ENCODE measurements at places on chromosomes 4 and X. TPM values are rescaled to one million over a fixed set of nuclear protein-coding genes. Genes with fewer than 3 reads are reported as not detected.
A peak's percentile ranks its signal among the peaks of the same experiment; 100 is the strongest.

The SSX2B gene
- total RNA-seq = not detected

The ZCCHC12 gene
- not detected for total RNA-seq

The COX7B2 gene
- total RNA-seq = not detected

The RPS6KA6 gene
- not detected for total RNA-seq

The GAGE12H gene
- total RNA-seq = not detected

GRCh38 chr4:142473218-142473959 is 372.7 kb downstream of the INPP4B start:
- no peak overlapping the region for H3K4me3 ChIP-seq
- H3K27ac ChIP-seq = no peak overlapping the region
- no peak for DNase-seq
- H3K4me1 ChIP-seq = no peaks in the 10 kb centered on the region
- H3K27me3 ChIP-seq = no peaks in the 10 kb centered on the region
- H3K36me3 ChIP-seq = no peaks in the 10 kb centered on the region

DNA sequence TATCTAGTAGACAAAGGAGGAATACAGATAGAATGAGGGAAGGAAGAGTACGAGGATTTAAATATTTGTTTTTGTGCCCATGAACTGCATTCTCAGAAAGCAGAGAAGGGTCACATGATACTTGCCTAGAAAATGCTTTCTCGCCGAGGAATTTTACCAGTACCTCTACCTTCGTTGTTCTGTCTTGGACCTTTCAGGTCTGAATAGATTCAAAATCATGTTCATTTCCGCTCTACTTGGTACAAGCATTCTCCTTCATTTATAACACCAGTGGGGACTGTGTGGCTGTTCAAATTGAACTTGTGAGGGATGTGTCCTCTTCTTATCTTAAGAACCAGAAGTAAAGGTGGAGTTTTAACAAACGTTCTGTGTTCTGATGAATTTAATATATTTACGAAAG is 1.9 kb downstream of the USP38 start:
- peaks cover 30% of the 10 kb centered on the region for H3K4me1 ChIP-seq
- no peaks in the 10 kb centered on the region for H3K36me3 ChIP-seq
- H3K27me3 ChIP-seq = no peaks in the 10 kb centered on the region
- DNase-seq = peak; percentile 13
- peak overlapping the region; percentile 96 for H3K27ac ChIP-seq

DNA sequence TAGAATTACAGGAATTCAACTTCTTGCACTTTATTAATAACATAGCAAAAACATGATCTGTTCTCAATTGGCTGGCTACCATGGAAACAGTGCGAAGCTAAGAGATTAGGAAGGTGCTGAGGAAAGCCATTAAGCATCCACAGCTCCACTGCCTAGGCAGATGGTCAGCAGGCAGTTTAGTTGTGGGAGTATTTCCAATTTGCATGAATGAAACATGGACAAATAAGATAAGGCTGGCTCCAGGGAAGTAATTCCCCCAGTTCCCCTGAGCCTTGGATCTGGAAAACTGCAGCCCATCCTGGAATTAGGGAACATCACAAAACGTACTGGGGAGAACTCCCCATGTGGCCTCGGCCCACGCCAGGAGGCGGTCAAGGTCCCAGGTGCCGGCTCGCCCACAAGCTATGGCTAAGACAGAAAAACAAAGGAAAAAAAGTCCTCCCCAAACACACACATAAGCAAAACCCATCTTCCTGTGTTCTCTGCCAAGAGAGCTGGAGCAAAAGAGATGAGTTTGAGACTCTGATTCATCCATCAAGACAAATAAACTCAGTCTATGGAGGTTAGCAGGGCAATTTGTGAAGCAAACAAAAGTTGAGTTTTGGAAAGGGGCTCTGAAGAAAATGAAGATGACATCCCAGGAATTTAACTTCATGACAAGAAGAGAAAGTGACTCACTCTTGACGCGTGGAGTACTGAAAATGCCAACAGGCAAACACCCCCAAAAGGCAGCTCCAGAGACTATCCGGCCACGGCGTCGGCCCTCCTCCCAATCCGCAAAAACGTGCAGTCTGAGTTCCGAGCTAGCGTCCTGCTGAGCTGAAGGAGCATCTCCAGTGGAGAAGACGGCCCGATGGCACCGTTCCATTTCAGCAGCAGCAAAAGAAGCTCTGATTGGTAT is 45.1 kb downstream of the IGFBP7 start:
- H3K36me3 ChIP-seq = no peaks in the 10 kb centered on the region
- H3K27me3 ChIP-seq = no peaks in the 10 kb centered on the region
- DNase-seq = no peak
- no peak overlapping the region for H3K4me3 ChIP-seq

- H3K4me3 ChIP-seq = no peak overlapping the region
- H3K36me3 ChIP-seq = no peaks in the 10 kb centered on the region
- H3K4me1 ChIP-seq = no peaks in the 10 kb centered on the region
- no peak overlapping the region for H3K27ac ChIP-seq
- no peaks in the 10 kb centered on the region for H3K27me3 ChIP-seq
Observed at GRCh38 chr4:169484485-169484884, 127.9 kb downstream of the NEK1 start.

GRCh38 chr4:180669680-180670079 is 1573.5 kb upstream of the TENM3 start:
- no peaks in the 10 kb centered on the region for H3K36me3 ChIP-seq
- H3K27me3 ChIP-seq = no peaks in the 10 kb centered on the region
- no peak for DNase-seq
- H3K4me3 ChIP-seq = no peak overlapping the region

DNA sequence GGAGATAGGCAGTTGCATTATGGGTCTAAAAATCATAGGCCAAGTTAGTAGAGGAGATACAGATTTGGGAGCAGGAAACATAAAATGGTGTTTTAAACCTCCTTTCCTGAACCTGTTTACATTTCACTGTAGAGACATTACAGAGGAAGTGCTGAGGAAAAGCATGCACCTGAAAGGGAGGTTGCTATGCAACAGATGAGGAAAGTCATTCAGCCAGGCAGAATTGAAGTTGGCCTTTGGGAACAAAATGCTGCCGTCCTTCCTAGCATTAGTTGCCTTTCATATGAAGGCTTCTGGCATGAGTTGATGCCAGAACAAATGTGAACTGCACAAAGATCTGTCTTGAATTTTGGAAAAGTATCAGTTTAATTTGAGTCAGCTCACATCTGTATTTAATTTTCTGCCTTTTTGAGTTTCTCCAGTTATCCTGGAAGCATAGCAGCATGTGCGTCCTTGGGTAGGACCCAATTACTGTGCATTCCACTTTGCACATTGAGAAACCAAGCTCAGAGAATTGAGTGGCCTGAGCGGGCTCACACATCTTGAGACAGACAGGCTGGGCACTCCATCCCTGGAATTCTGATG is 38.2 kb downstream of the MAGED1 start:
- H3K4me1 ChIP-seq = no peaks in the 10 kb centered on the region
- no peak overlapping the region for H3K27ac ChIP-seq
- no peaks in the 10 kb centered on the region for H3K36me3 ChIP-seq
- H3K4me3 ChIP-seq = no peak overlapping the region

GRCh38 chr4:126710935-126711334 is 921.8 kb upstream of the INTU start:
- no peak overlapping the region for H3K27ac ChIP-seq
- no peaks in the 10 kb centered on the region for H3K36me3 ChIP-seq
- H3K27me3 ChIP-seq = no peaks in the 10 kb centered on the region
- H3K4me1 ChIP-seq = no peaks in the 10 kb centered on the region
- no peak overlapping the region for H3K4me3 ChIP-seq

GRCh38 chr4:175427751-175428150 is 384.3 kb downstream of the GPM6A start:
- no peak overlapping the region for H3K27ac ChIP-seq
- DNase-seq = no peak
- H3K36me3 ChIP-seq = no peaks in the 10 kb centered on the region
- H3K4me3 ChIP-seq = no peak overlapping the region

DNA sequence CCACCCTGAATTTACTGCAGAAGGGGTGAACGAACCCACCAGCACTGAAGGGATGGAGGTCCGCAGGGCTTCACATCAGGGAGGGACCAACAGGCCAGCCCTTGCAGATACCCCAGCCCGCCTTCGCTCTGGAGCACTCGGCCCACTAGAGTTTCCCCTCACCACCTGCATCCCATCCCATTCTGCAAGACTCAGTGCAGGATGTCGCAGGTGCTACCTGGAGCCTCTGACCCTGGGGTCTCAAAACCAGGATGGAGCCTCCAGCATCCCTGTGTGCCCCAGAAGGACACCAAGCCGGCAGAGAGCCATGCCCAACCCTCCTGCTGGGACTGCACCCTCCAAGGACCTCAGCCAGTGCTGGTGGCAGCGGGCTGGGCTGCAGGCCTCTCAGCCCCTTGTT is 57.6 kb upstream of the ADRA2C start:
- no peak overlapping the region for H3K4me3 ChIP-seq
- H3K27me3 ChIP-seq = no peaks in the 10 kb centered on the region

GRCh38 chrX:153400146-153401132 is 711 bp downstream of the PNMA6E start:
- no peaks in the 10 kb centered on the region for H3K27me3 ChIP-seq
- H3K4me3 ChIP-seq = no peak overlapping the region
- no peak overlapping the region for H3K27ac ChIP-seq
- DNase-seq = peak; percentile 65
- no peaks in the 10 kb centered on the region for H3K36me3 ChIP-seq
